ENCODE measurements at places on chromosomes 7 and 10. TPM values are rescaled to one million over a fixed set of nuclear protein-coding genes. Genes with fewer than 3 reads are reported as not detected.

The MPP7 gene
- total RNA-seq = 14.7 TPM

The RAB19 gene
- total RNA-seq = not detected

The SEMA3D gene
- 1.8 TPM for total RNA-seq

The DHTKD1 gene
- total RNA-seq = 31.7 TPM

The AGR3 gene
- total RNA-seq = not detected

The LRRC61 gene
- 4.3 TPM for total RNA-seq

The NDUFB8 gene
- 430 TPM for total RNA-seq

DNA sequence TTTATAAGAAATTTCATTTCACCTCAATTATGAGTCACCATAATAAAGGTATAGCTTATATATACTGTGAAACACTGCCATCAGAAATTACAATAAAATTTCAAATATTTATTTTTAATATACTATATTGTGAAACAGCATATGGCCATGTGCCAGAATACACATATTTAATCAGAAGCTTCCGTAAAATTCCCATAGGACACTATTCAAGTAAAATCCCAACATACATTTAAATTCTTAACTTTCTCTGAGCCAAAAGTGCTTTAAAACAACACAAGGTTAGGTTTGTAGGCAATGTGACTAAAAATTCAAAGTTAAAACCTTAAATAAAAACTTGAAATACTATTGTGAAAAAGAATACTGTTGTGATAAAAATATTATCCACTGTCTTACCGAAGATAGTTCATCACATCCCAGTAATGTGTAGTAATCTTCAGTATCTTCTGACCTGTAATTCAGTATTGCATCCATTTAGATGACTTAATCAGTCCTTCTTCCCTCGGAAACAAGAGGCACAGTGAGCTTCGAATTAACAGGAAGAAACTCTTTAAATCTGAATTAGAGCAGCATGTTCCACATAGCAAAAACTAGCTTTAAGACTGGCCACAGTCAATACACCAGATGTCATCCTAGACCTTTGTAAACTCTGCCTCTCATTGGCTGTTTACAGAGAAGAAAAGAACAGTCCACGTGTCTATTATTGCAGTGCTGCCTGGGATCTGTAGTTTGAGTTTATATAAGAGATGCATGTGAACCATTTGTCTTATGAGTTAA is at the start of gene DNAJC12:
TSS of gene DNAJC12 (minus strand) at position 648 of the 774 bp plus-strand sequence. CDS start at position 471, 177 bp downstream.
- no peak for DNase-seq

DNA sequence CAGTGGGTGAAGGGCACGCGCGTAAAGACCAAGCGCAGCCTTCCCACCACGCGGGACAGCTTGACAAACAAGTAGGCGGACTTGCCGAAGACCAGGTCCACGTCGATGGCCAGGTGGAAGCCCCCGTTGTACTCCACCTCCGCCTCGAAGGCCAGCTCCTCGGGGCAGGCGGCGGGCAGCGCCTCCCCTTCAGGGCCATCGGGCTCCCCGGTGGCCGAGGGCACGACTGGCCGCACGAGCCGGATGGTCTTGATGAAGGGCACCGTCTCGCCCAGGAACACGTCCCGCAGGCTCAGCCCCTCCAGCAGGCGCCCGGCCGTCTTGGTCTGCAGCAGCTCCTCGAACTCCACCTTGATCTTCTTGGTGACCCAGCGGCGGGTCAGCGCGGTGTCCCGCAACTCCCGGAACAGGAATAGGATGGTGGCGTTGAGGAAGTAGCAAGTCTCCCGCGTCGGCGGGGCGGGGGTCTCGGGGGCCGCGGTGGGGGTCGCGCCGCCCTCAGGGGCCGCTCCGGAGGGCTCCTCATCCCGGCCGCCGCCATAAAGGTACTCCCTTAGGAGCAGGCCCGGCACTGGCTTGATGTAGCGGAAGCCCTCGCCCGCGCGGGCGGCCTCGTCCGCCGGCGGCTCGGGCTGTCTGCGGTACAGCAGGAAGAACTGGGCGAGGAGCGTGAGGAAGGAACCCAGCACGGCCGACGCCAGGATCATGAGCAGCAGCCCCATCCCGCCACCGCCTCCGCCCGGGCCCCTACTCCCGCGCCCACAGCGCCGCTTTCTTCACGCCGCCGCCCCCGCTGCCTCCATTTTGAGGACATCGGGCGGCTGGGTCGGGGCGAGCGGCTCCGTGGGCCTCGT is 507 bp downstream of the PDZD8 start:
- DNase-seq = peak; percentile 55

DNA sequence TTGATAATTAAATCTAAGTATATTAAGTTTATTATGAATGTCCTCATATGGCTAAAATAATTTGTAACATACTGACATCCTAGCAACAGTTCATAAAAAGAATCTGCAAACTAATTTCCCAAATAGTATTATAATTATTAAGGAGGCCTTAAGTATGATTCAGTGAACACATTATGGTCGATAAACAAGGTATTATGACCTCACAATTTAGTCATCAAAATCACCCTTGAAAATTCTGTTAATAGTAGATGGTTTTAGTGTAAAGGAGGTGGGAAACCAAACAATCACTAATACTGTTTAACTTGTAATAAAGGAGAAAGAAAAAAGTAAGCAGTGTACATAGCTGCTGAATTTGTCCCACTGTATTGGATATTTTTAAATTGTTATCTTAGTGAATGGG is 2.1 kb downstream of the ETV1 start:
- no peak for DNase-seq

GRCh38 chr10:116053910-116054309 is 219.1 kb downstream of the GFRA1 start:
- no peak for DNase-seq

- no peak for DNase-seq
Measured at GRCh38 chr7:35253460-35253709, 515 bp downstream of the TBX20 start.

GRCh38 chr10:4361581-4361980 is 464.4 kb upstream of the AKR1E2 start:
- no peak for DNase-seq

DNA sequence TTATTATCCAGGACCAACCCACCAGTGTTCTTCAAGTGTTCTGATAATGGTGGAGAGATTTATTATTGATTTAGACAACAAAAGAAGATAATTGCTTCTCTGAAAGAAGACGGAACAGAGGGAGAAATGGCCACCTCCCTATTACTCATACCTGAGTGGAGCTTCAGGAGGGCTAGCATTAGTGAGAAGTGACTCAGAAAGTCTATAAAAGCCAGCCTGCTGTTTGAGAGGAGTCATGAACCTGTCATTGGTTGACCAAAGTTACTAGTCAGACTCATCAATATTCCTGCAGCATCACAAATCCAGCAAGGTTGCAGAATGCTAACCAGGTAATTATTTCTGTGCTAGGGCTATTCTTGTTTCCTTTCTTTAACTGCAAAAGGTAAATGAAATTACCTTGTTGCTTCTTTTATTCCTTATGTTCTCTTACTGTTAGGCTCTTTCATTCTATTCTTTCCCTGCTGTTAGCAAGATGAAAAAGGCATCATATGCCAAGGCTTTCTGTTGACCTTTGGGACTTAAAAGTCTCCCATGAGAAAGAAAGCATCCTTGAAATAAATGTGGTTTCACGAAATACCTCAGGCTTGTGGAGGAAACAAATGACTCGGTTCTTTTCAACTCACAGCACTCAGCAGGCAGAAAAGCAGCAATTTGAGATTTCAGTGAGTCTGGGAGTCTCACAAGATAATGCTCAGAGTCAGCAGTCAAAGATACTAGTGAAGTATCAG is 256.4 kb upstream of the PHYHIPL start:
- DNase-seq = no peak

- no peak for DNase-seq
Measured at GRCh38 chr7:30074422-30075030, 46.3 kb downstream of the PLEKHA8 start.

DNA sequence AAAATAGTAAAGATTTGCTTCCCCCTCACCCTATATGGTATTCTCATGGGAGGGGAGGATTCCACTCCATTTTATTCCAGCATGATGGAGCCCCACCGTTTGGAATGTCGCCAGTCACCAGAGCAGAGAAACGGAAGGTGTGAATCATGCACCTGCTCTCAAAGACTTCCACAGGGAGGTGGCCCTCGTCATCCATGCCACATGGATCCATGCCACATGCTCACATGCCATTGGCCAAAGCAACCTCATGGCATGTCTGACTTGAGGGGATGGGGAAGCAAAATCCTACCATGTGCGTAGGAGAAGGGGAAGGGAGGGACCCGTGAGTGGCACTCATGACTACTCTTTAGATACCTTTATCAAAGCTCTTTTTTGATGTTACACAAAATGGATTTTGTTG is 256.0 kb downstream of the SKAP2 start:
- no peak for DNase-seq

DNA sequence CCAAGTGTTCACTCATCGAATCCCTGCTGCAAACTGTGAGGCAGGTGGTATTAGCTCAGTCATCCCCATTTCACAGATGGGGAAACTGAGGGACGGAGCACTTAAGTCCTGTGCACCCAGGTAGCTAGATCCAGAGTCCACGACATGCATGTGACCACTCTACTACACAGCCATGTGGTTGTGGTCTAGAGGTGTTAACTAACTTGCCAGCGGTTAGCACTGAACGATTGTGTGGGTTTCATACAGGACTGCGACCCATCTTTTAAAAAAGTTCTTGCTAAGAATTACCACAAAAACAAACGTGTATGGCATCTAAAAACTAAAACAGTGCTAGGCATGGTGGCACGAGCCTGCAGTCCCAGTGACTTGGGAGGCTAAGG is 16.1 kb upstream of the ABCC2 start:
- no peak for DNase-seq

DNA sequence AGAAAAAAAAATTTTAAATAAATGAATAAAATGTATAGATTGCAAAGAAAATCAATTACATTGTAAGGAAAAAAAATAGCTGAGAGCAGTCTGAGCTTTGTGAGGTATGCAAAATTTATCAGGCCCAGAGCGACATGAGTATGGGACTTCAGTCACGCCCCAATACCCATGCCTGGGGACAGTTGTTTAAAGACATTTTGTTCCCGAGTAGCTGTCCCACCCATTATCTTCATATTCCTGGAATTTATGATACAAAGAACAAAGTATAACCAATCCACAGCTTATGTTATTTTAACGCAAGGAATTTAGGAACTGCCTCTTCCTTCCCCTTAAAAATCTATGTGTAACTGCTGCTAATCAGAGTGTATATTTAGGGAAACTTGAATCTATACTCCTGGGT is 1.6 kb upstream of the PON2 start:
- DNase-seq = no peak

DNA sequence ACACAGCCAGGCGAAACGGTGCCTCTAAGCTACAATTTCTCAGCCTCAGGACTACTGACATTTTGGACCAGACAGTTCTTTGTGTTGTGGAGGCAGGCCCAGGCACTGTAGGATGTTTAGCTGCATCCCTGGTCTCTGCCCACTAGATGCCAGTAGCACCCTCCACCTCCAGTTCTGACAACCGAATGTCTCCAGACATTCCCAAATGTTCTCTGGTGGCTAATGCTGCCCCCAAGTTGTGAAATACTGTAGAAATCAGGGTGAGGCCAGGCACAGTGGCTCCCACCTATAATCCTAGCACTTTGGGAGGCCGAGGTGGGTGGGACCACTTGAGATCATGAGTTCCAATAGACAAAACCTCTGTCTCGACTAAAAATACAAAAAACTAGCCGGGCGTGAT is 18.2 kb downstream of the HNRNPF start:
- DNase-seq = no peak

DNA sequence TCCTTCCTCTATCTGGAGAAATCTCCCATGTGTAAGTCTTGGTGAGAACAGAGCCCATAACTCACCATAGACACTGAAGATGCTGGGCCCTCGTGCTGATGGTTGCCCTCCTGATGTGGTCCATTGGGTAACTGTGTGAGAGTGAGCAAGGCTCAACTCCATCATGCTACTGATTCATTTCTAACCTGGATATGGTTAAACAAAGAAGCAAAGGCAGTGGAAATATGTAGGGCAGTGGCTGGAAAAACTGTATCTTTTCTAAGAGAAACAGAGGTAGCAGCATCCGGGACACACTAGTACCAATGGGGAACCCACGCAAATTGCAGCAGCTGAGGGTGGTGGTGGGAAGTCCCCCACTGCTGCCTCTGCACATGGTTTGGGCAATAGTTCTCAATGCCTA is 221.7 kb downstream of the KLF6 start:
- DNase-seq = no peak

DNA sequence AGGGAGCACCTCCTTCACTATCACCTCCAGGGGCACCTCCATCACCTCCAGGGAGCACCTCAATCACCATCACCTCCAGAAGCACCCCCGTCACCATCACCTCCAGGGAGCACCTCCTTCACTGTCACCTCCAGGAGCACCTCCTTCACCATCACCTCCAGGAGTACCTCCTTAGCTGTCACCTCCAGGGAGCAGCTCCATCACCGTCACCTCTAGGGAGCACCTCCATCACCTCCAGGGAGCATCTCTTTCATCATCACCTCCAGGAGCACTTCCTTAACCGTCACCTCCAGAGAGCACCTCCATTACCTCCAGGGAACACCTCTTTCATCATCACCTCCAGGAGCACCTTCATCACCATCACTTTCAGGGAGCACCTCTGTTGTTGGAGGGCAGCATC is 103.0 kb downstream of the DNAJB6 start:
- no peak for DNase-seq

GRCh38 chr7:151700586-151701165 is 176.2 kb downstream of the PRKAG2 start:
- peak; percentile 13 for DNase-seq

DNA sequence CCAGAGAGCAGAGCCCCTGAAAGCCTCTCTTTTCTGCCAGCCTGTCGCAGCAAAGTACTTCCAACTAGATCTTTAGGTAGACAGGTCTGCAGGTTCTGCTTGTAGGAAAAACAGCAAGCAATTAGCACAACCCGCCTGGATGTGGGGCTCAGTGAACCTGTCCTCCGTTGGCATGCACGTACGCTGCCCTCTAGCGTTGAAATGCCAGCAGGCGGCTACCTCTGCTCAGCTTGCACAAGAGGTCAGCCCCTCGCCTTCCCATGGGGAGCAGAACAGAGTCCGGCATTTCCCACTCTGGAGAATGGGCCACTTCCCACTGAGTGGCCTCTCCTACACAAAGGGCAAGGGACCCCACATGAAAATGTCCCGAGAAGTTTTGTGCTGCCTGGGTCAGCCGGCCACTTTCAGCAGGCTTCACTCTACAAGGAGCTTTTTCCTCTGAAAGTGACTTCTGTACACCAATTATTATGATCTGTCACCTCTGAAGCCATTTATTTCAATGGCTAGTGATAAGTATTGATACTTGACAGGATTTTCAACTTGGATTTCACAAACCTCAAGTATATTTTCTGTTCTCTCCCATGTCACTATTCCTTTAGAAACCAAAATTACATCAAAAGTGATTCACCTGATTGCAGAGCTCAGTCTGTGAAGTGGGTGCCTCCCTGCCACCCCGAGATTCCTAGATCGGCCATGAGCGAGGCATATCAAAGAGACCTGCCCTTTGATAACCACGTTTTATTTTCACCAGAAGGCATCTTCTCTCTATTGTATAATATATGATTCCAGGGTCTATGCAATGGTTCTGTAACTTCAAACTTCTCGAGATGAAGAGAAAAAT is 56.7 kb downstream of the JCAD start:
- peak; percentile 67 for DNase-seq

GRCh38 chr7:909358-910329 is 33.3 kb downstream of the GET4 start:
- DNase-seq = peak; percentile 77

Measured in left ventricle myocardium inferior (tissue), 1 donor.